ENCODE measurements at places on chromosomes 6 and 20.

- no peak for DNase-seq
Observed at GRCh38 chr6:44481056-44481455, 93.5 kb downstream of the CDC5L start.

GRCh38 chr6:156952401-156952800 lies 175.2 kb downstream of the ARID1B start:
- no peak for DNase-seq

DNA sequence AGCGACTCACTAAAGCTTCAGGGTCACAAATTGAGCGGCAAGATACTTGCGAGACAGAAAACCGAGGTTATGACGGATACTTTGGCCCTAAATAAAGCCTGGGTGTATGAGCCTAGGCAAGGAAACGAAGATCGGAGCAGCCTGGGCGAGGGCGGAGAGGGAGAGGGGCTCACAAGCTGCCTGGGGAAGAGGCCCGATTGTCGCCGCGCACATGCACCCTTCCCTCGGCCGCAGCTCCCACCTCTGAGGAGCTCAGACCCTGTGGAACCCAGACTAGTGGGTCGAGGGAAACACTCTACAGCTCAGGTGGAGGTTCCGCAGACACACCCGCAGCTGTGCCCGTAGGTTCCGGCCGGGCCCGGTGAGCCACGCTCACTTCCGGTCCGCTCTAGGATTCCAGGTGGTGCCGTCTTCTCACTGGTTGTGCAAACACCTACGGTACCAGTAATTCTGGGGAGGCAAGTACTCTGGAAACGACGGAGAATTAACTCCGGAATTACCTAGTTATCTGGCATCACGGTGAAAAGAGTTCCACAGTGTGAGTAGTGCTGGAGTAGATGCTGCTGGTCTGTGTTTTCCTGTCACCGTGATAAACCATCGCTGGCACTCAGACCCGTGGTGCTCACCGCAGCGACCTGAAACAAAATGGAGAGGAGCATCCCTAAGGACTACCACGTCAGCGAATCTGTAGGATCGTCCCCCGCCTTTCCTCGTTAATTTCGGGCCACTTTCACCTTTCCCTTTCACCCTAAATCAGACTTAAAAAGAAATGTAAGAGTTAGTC lies 61.5 kb downstream of the GPX5 start:
- no peak for DNase-seq

DNA sequence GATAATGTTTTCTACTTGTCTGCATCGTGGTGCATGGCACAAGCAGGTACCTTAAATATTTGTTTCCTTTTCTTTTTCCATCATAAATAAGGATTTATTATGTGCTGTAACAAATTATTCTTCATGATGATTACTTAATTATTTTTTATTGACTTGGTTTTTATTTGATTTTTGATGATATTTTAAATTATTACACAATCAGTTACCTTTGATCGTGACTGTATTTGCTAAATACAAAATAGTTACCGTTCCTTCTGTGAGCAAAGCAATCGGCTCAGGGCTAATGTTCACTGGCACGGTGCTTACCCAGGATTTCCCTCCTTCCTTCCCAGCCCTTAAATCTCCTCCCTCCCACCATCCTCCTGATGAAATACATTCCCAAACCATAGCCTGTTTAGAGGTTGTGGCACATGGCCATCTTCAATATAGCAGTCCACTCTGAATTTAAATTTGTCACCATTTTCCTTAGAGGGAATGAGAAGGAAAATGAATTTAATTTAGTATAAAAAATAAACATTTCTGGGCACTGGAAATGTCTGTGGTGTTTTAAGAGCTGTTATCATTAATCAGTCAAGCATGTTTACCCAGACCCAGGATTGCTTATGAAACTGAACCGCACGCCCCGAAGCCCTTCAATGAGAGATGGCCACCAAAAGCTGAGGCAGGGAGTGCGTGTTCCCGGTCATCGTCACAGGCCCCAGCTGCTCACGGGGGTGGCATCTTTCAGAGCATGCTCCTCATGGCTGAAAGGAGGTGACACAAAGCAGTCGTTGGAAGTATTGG lies 23.0 kb upstream of the EXOC2 start:
- DNase-seq: no peak

- no peak for DNase-seq
Observed at GRCh38 chr20:36275441-36276189, 30.5 kb upstream of the DLGAP4 start.

GRCh38 chr20:34639755-34640222 lies 37.1 kb downstream of the PIGU start:
- no peak for DNase-seq

DNA sequence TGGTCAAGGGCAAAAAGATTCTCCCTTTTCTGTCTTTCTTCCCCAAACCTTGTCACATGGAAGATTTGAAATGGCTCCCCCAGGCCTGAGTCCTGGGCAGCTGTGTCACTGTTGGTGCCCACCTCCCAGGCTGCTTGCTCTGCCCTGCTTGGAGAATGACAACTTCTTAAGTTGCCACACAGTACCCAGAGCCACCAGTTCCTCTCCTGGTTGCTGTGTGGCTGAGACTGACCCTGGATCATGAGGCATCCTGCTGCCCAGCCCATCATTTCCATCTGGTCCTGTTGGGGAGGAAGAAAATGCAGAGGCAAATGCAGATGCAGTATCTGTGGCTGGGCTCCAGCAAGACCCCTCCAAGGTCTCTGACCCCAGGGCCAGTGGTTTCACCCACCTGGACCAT lies 113.7 kb downstream of the PHACTR3 start:
- no peak for DNase-seq

GRCh38 chr20:59424976-59425375 lies 124.6 kb downstream of the EDN3 start:
- DNase-seq: no peak

- no peak for DNase-seq
Observed at GRCh38 chr6:57087916-57088315, 2.1 kb upstream of the ZNF451 start.

DNA sequence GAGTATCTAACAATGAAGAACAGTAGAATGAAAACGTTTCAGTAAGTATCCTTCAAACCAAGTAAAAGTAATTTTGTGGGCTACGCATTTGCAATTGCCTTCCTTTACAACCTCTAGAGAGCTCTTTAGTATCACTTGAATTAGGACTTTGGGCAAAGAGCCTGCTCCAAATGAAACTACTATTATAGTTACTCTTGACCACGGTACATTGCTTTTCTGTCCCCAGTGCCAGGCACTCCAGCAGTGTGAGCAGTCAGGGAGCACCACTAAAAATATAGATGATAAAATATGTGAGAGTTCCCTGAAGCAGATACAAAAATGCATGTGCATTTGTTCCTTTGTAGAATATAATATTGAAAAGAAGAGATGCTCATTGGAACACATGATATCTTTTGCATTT lies 450.1 kb upstream of the MANEA start:
- DNase-seq: no peak

DNA sequence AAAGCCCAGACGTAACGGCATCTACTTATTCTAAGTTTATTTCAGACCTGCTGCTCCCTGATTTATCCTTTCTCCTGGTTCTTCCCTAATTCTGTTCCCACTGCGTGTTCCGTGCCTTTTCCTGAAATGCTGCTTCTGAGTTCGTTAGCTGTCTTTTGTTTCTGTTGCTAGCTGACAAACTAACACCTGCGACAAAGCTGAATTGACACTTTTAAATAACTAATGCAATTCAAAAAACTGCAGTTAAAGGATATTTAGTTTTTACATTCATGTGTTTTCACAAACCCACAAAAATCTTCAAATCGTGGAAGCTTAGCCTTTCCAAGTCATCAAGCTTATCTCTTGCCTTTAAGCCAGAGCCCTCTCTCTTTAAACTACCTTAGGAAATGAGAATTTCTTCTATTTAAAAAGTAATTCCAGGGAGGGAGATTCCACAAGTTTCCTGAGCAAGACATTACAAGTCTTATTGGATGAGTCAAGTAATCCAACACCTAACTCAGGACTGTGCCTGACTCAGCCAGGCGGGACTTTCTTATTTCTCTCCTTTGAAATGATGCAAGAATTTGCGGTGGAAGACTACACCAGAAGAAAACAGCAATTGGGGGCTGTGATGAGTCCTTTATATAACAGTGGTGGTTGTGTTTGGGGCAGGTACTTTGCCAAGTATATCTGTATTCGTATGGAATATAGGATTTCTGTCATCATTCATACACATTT lies 6.3 kb downstream of the ADTRP start:
- DNase-seq: no peak

- DNase-seq: no peak
Observed at GRCh38 chr6:139473731-139474130, 99.3 kb upstream of the CITED2 start.

- no peak for DNase-seq
Observed at GRCh38 chr6:166861304-166861703, 95.0 kb downstream of the RNASET2 start.

- no peak for DNase-seq
Observed at GRCh38 chr6:34638834-34639736, 57.5 kb downstream of the ILRUN start.

- no peak for DNase-seq
Observed at GRCh38 chr20:19519466-19519865, 238.6 kb upstream of the RIN2 start.

- DNase-seq: no peak
Observed at GRCh38 chr20:46541229-46541935, 9.1 kb downstream of the OCSTAMP start.

DNA sequence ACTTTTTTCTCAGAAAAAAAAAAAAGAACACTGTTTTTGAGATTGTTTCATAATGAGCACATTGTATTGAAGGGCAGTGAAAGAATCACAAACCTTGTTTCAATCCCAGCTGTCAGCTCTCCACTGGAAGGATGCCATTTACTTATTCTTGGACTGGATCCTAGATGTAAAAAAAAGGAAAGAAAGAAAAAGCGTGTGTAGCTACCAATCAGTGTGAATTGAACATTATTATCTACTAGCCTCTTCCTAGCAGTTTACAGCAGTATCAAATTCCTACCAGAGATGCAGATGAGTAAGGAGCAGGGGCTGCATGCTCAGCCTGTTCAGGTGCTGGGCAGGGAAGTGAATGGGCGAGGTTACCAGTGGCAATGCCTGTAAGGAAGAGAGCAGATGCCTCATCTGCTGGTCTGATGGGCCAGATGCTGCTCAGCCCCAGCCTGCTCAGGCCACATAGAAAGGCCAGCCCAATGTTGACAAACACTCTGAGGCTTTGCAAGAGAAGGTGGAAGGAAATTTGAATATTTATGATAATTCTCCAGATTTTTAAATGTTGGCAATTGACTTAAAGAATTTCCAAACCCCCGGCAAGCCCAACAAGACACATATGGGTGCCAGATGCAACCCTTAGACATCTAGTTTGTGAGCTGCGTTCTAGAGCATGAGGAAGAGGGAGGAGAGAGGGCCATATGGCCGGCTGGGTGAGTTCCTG lies 189.5 kb downstream of the IBTK start:
- DNase-seq: no peak

DNA sequence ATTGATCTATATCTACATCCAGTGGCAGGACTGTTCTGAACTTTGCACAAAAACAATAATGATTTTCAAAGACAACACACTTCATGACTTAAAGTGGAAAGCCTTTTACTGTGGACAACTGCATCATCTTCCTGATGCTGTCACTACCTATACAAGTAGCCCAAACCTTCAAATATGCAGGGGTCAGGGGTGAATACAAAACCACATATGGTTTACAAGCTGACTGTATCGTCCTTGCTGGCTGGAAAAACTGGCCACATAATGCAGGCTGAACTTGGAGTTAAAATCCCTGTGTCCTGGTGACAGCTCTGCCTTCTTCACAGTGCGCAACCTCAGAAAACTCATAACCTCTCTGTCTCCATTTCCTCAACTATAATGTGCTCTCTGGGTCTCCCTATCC lies 128.9 kb downstream of the GMDS start:
- no peak for DNase-seq

DNA sequence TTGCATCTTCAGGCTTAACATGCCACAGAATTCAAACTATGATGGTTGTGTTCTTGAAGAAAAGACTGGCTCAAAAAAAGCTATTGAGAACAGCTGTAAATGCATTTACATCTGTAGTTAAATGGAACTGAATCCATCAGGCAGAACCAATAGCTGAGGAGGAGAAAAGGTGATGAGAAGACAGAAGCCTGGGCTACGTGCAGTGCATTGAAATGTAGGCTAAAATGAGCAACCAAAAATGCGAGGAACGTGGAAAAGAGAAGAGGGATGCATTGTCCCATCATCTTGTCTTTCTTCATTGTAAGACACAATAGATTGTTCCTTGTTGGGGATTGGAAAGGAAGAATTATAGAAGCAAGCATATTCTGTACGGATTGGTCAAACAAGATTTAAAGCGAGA lies 13.8 kb upstream of the HDDC2 start:
- DNase-seq: no peak

DNA sequence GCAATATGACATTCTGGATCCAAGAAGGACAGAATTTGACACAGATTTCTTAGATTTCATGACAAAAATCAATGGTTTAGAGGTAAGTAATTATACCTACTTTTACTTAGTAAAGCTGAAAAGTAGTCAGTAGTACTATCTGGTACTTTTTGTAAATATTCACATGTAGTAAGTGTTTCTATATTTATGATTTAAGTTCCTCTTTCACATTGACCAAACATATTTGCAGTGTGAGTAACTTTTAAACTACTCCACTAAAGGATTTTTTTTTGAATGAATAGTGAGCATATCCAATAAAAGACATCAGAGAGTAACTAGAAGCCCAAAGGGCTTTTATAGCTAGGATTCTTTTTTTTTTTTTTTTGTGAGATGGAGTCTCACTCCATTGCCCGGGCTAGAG lies 60.8 kb downstream of the DNAH8 start:
- no peak for DNase-seq

GRCh38 chr6:137342607-137343190 lies 123.5 kb upstream of the IFNGR1 start:
- no peak for DNase-seq

GRCh38 chr20:237489-237888 lies 10.4 kb downstream of the DEFB129 start:
- no peak for DNase-seq

GRCh38 chr20:21862956-21863355 lies 157.5 kb downstream of the PAX1 start:
- no peak for DNase-seq

All from suprapubic skin (tissue), 4 donors.